ENCODE measurements at places on chromosomes 7 and 10.

- DNase-seq = peak; percentile 37
These were observed 271.6 kb downstream of the GFRA1 start for GRCh38 chr10:116001262-116001857.

DNA sequence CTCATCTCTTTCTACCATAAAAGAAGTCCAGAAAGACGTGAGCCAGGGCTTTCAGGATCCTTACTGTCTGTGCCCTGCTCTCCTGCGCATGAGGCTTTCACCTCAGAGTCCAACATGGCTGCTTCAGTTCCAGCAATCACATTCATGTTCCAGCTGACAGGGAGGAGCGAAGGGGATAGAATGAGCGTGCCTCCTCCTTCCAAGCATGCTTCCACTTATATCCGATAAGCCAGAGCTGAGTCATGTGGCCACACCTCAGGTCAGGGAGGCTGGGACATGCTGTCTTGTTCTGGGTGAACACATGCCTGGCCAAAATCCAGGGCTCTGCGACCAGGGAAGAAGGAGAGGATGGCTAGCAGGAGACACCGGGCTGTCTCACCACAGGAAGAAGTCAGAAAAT is 248.2 kb downstream of the SKAP2 start:
- DNase-seq = no peak

- DNase-seq = no peak
These were observed 2.1 kb upstream of the SHTN1 start for GRCh38 chr10:117007080-117007479.

- DNase-seq = no peak
These were observed 37.5 kb downstream of the BPGM start for GRCh38 chr7:134684165-134684564.

DNA sequence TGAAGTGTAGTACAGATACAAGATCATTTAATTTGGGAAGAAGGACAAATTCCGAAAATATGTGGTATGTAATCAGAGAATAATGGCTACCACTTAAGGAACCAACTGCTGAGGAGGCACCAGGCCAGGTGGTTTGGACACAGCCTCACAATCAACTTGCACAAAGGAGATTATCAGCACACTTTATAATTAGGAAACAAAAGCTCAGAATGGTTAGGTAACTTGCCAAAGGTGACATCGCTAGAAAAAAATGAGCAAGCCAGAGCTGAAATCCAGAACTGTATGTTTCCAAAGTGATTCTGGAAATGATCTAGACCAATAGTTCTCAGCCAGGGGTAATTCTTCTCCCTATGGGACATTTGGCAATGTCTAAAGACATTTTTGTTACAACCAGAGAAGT is 36.6 kb downstream of the ERCC6 start:
- no peak for DNase-seq

- DNase-seq = peak; percentile 45
These were observed 562 bp downstream of the TMEM243 start for GRCh38 chr7:87218796-87219544.

DNA sequence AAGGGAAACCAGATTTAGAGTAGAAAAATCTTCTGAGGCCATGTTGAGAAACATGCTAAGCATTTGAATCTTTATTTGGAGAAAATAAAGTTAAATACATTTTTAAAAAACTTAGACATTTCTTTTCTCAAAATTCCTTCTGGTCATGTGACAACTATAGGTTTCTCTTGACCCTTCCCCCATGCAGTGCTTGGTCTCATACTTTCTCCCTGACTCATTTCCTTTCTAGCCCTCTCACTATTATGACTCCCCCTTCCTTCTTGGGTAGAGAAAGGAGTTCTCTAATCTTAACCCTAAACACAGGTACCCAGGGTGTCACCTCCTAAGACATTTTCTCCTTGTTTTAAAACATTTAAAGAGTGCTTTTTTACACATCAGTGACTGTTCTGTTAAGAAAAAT is 179.5 kb upstream of the TMEM106B start:
- DNase-seq = no peak

- DNase-seq = no peak
These were observed 4.3 kb downstream of the ANK3 start for GRCh38 chr10:60385399-60385738.

GRCh38 chr10:82210331-82210730 is 335.3 kb downstream of the NRG3 start:
- DNase-seq = no peak

DNA sequence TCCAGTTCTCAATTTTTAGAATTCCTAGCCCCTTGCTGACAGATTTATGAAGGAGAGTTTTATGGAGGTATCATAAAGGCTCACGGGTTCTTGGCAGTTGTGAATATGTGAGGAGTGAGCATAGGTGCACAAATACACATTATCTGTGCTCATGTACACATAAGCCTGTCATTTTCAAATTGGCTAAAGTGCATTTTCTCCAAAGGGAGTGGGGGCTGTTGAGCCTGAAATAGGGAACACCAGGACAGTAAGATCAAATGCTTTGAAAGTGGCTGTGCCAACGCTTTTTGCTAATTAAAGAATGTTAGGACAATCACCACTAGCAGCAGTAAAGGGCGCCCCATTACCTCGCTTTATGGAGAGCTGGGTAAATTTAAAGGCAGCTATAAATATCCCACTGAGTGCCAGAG is 8.3 kb upstream of the LRRC4 start:
- no peak for DNase-seq

- no peak for DNase-seq
These were observed 177.7 kb downstream of the ACTR3B start for GRCh38 chr7:152937282-152937681.

DNA sequence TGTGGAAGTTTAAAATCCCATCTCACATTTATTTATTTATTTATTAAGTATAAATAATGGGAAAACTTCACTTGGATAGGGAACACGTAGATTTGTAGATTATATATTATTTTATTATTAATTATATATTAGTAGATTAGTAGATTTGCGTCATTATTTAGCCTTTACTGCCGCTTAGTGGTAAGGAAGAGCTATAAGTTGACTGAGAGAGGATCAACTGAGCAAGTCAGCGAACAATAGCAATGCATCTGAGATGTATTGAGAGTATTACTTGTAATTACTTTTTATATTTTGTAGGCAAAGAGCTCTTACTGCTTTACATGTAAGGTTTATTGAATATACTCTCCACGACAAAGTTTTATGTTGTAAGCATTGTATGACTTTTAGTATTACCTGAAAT is 244.5 kb upstream of the ANKRD30A start:
- DNase-seq = peak; percentile 9

DNA sequence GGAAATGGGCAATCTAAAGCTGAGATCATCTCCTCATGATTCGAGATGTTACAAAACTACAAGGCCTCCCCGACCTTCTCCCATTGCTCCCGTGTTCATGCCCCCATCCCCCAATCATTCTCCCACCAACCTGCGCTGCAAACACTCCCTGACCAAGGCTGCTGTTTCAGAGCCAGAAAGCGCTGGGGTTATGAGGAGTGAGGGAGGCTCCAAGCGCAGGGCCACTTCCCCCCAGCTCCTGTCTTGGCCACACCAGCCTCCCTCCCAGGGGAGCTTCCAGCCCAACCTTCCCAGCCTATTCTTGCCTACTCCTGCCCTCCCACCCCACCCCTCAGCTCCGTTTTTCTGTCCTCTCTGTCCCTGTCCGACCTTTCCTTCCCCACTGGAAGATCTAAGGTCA is 14.7 kb upstream of the NODAL start:
- DNase-seq = no peak

GRCh38 chr7:103857435-103857834 is 132.0 kb downstream of the RELN start:
- no peak for DNase-seq

- no peak for DNase-seq
These were observed 1.5 kb downstream of the PCLO start for GRCh38 chr7:83161186-83161585.

DNA sequence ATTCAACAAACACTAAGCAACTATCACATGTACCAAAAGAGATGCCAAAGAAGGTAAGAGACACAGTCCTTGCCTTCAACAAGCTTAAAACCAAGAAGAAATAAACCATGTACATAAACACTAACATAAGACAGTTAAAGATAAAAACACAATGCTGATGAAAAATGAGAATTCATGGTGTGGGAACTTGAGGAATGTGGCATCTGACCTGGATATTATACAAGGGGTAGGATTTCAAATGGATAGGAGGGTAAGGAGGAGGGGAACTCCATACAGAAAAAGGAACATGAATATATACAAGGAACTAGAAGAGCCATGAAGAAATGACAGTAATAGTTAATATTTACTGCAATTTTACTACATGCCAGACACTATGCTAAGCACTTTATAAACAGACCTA is 11.0 kb downstream of the HIBADH start:
- DNase-seq = no peak

DNA sequence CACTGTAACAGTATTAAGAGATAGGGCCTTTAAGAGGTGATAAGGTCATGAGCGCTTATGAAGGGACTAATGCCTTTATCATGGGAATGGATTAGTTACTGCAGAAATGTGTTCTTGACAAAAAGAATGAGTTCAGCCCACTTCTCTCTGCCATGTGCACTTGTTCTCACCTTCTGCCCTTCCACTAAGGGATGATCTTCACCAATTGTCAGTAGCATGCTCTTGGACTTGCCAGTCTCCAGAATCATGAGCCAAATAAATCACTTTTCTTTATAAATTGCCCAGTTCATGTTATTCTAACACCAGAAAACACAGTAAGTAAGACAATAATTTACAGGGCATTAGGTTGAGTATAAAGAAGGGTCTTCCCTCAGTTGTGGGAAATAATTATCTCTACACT is 189.1 kb downstream of the CRPPA start:
- no peak for DNase-seq

GRCh38 chr10:10126218-10126617 is 891.5 kb upstream of the CELF2 start:
- DNase-seq = no peak

GRCh38 chr7:78873117-78873516 is 580.4 kb downstream of the MAGI2 start:
- DNase-seq = no peak

- DNase-seq = no peak
These were observed 4.8 kb upstream of the TAX1BP1 start for GRCh38 chr7:27735165-27735564.

DNA sequence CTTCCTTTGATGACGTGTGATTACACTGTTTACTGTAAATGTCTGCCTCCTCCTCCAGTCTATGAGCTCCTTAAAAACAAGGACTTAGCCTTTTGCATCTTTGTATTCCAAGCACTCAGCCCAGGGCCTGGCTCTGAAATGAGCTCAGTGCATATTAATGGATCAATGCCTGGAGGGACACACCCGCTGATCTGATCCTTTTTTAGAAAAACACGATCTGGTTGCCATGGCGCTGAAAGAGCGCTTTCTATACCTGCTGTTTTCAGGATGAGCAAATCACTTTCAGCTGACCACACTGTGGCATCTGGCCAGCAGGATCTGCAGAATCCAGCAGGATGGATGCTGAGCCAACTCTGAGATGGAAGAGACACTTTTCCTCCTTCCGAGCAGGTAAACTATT is 37.8 kb upstream of the GARS1 start:
- no peak for DNase-seq

DNA sequence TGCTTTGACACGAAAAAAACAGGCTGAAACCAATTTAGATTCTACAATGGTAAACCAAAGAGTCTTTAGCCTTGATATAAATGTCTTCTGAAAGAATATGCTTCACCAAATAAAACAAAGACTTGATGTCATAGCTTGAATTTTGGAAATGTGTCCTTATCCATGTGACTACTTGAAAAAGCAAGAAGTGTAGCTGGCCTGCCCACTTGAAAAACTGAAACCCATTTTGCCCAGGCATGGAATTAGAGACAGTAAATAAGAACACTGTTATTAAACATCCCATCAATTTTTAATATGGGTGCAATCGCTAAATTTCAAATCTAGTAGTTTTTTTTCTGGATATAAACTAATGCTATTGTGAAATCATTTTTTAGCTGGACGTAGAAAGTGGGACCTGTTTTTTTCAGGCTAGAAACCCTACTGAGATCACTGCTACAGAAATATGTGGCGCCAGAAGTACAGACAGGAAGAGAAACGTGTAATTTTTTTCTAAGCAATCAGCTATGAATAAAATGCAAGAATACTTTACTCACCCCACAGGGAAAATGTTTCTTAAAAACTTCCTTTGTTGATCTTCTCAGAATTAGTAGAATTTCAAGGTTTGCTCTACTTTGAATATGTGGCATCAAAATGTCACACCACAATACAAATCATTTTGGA is 56.7 kb downstream of the PIP4K2A start:
- DNase-seq = no peak

DNA sequence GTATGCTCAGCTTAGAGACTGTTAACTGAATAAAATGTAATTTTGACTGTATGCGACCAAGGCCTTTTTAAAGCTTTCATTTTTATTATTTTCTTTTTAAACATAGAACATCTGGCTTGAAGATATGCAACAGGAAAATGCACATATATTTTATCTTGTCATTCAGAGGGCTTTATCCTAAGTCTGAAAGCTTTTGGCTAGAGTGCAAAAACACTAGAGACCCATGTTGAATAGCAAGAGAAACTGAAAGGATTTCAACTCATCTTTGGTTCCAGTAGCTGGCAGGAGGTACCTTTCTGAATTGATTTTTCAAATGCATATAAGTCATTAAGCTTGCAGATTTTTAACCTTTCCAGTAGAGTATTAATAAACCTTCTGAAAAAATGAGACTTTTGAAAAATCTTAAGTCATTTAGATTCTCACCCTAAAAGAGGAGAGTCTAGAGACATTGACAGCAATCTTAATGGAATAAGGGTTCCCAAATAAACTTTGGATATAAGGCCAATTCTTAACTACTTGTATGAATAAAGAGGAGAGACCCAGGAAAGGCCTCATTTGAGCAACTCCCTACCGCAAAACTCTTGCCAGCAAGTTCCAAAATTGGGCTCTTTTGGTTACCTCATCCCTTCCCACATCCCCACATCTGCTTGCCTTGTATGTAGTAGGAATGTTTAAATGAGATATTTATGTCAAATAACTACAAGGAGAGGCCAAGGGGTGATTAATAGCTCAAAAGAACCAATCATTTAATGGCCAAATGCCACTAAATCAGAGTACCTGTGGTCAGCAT is 454.4 kb downstream of the HTR7 start:
- DNase-seq = no peak

- DNase-seq = peak; percentile 89
These were observed 61.7 kb downstream of the PWWP2B start for GRCh38 chr10:132458586-132459300.

GRCh38 chr10:73782749-73783085 is 869 bp downstream of the CHCHD1 start:
- DNase-seq = no peak

GRCh38 chr10:96511044-96511945 is 2.4 kb downstream of the TLL2 start:
- peak; percentile 70 for DNase-seq

GRCh38 chr10:70804421-70804808 is 11.3 kb upstream of the SGPL1 start:
- no peak for DNase-seq

- DNase-seq = no peak
These were observed 3.7 kb downstream of the IRF5 start for GRCh38 chr7:128941323-128941890.

All from HEK293T (cell line).